ENCODE measurements at places on chromosomes 2 and 18.

GRCh38 chr2:104901037-104901881 is 47.3 kb downstream of the POU3F3 start:
- DNase-seq, result no peak

DNA sequence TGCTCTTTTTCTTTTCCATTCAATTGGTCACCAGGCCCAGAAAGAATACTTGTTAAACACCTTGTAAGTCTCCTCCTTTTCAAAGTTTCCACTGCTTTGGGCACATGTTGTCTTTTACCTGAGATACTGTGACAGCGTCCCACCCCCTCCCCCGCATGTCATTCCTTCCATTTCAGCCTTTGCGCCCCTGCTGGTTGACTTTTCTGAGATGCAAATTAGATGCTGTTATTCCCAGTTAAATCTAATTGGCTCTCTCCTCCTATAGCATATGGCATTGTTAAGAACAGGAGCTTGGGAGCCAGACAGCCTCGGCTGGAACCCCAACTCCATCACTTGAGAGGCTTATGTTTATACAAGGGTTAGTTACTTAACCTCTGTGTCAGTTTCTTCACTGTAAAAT is 80.3 kb upstream of the GAREM1 start:
- no peak for DNase-seq

DNA sequence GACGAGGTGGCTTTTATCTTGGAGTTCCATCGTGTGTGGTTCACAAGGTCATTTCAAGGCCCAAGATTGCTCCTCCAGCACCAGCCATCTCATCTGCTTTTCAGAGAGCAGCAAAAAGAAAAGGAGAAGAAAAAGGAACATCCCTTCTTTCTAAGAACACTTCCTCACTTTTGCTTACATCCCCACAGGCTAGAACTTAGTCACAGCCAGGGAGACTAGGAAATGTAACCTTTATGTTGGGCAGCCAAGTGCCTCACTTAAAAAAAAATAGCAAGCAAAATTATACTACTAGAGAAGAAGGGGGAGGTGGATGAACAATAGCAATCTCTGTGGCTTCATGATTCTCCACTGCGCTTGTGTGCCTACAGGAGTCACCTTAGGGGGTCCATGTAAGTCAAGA is 141.8 kb downstream of the SMAD2 start:
- DNase-seq, result no peak

- no peak for DNase-seq
These were observed 46.5 kb upstream of the NR4A2 start for GRCh38 chr2:156379071-156379470.

Data from AG10803 (cell line).